ENCODE measurements at places on chromosomes 16 and 17.

DNA sequence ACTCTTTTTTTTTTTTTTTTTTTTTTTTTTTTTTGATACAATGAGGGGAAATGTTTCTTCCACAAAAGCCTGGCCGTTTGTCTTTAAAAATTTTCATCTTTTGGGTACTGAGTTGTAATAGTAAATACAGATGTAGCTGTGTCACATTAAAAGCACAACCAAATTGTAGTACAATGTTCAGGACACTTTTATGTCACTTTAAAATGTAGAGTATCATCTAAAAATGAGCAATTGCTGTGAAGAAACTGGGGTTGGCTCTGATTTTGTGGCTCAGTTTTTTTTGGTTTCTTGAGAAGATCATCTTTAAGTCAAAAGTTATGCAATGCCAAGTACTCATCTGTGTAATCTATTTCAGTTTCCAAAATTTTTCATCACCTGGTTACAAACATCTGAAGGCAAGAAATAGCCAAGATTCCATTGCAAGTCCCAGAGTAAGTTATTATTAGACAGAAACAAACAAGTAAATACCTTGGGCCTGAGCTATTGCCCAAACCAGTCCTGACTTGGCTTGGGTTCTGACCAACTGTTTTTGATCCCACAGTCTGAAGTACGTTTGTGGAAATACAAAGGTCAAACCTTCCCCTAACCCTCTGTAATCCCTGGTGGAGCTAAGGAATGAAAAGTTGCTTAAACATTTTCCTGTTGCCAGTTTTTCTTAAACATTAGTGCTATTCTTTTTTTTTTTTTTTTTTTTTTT, 717.2 kb downstream of the WWOX start:
- no peak for DNase-seq

DNA sequence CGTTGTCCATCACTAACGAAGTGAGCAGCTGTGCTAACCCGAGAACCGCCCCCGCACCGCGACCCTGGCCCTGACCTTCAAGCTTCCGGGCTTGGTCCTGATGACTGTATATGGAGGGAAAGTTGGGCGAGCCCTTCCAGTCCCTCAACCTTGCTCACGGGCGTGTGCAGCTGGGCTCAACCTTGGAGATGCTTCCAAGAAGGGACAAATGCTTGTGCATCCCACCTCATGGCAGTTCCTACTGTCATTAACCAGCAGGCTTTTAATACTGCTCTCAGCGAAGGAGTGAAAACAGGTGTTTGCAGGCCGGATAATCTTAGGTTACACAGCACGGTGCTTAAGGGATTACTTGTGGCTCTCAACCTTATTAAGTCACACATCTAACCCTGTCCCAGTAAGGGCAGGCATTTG, 33.5 kb downstream of the SRL start:
- DNase-seq = no peak

GRCh38 chr17:50325906-50326305, 20.0 kb upstream of the XYLT2 start:
- DNase-seq = no peak

DNA sequence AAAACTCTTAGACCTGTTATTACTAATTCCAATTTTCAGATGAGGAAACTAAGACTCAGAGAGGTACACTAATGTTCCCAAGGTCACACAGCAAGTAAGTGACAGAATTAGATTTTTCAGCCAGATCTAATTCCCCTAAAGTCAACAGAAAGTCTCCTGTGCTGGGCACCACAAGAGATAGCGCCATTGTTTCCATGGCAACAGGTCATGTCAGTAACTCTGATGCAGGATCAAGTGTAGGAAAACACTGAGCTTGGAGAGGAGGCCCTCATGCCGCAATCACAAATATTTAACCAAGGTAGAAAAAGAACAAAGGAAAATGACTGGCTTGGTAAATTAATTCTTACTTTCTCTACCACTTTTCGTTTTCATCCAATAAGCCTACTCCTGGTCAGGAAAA, 166.0 kb upstream of the CDH13 start:
- no peak for DNase-seq

DNA sequence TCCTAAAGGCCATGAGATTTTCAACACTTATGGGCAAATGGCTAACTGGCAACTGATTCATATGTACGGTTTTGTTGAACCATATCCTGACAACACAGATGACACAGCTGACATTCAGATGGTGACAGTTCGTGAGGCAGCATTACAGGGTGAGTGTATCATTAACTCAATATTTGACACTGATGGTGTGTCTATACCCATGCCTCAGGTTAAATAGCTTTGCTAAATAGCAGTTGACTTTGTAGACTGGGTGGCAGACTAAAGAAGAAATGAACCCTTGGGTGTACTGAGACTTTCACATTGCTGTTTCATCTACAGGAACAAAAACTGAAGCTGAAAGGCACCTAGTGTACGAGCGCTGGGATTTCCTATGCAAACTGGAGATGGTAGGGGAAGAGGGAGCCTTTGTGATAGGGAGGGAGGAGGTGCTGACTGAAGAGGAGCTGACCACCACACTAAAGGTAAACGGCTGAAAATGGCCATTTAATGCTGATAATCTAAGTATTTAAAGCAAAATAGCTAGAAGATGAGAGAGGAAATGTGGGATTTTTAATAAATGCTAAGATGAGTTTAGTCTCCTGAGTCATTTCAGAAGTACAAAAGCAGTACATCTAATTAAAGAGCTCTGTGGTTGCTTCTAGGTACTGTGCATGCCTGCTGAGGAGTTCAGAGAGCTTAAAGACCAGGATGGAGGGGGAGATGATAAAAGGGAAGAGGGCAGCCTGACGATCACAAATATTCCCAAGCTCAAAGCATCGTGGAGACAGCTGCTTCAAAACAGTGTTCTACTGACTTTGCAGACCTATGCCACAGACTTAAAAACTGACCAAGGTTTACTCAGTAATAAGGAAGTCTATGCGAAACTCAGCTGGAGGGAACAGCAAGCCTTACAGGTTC, 3.0 kb downstream of the SETD6 start:
- no peak for DNase-seq

- no peak for DNase-seq
These were observed 75.2 kb downstream of the TANC2 start for GRCh38 chr17:63041251-63041650.

DNA sequence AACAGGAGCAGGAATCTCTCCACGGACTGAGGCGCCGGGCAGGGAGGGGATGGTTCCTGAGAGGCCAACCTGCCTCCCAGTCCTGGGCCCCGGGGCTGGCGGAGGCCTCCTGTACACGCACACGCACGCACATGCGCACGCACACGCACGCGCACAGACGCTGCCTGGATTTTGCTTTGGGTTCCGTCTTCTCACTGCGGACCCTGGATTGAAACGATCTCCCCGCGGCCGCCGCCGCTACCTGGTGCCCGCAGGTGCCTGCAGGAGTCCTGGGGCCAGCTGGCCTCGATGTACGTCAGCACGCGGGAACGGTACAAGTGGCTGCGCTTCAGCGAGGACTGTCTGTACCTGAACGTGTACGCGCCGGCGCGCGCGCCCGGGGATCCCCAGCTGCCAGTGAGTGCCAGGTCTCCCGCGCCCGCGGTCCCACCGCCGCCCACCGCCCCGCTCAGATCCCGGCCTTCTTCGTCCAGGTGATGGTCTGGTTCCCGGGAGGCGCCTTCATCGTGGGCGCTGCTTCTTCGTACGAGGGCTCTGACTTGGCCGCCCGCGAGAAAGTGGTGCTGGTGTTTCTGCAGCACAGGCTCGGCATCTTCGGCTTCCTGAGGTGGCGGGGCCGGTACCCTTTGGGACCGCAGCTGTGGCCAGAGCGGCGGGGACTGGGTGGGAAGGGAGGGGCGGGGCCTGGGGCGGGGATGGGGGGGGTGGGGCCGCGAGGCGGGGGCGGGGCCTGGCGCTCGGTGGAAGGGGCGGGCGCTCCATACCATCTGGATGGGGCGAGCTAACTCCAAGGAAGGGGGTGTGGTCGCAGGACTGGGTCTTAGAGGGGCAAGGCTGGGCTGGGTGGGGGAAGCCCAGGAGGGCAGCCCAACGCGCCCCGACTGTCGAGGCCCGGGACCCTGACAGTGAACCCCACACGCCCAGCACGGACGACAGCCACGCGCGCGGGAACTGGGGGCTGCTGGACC, 12.3 kb downstream of the CES4A start:
- peak; percentile 62 for DNase-seq

Data from activated CD4-positive, alpha-beta T cell treated with anti-CD3 and anti-CD28 coated beads, Interleukin-2, amount 50 U/mL, for 48 hours (primary cell).